ENCODE measurements at places on chromosomes 16 and 17. TPM values are rescaled to one million over a fixed set of nuclear protein-coding genes. Genes with fewer than 3 reads are reported as not detected.

Gene PPL
- 32.2 TPM for polyA plus RNA-seq

Gene TPSB2
- polyA plus RNA-seq: 0.34 TPM

Gene GAS7
- polyA plus RNA-seq: 24.4 TPM

Gene CSH2
- polyA plus RNA-seq: 0.06 TPM
